ENCODE measurements at places on chromosomes 12 and 14.
A peak's percentile ranks its signal among the peaks of the same experiment; 100 is the strongest.

DNA sequence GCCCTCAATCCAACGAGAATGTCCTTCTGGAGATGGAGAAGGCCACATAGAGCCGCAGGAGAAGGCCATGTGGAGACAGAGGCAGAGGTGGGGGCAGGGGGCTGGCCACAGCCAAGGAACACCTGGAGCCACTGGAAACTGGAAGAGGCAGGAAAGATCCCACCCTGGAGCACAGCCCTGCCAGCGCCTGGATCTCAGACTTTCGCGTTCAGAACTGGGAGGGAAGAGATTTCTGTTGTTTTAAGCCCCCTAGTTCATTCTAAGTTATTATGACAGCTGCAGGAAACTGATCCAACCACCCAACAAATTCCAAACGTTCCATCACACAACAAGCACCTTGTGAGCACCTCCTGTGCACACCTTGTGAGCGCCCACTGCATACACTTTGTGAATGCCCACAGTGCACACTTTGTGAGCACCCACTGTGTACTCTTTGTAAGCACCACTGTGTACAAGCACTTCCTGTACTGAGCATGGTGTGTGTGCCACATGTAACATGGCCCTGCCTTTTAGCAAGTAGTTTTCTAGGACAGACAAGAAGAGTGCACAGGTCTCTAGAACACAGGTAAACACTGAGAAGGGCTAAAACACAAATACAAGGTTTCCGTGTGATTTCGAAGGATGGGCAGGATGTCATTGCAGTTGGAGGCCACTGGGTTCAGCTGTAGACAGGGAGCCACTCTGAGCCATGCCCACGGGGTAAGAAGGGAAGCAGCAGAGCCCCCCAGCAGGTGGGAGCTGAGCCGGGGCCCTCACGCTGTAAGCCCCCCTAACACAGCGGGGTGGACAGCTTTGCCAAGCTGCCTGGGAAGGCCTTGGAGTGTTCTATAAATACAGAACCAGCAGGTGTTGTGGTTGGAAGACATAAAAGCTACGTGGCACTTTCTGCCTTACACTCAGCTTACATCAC lies 15.4 kb downstream of the RIMBP2 start:
- DNase-seq, result no peak

DNA sequence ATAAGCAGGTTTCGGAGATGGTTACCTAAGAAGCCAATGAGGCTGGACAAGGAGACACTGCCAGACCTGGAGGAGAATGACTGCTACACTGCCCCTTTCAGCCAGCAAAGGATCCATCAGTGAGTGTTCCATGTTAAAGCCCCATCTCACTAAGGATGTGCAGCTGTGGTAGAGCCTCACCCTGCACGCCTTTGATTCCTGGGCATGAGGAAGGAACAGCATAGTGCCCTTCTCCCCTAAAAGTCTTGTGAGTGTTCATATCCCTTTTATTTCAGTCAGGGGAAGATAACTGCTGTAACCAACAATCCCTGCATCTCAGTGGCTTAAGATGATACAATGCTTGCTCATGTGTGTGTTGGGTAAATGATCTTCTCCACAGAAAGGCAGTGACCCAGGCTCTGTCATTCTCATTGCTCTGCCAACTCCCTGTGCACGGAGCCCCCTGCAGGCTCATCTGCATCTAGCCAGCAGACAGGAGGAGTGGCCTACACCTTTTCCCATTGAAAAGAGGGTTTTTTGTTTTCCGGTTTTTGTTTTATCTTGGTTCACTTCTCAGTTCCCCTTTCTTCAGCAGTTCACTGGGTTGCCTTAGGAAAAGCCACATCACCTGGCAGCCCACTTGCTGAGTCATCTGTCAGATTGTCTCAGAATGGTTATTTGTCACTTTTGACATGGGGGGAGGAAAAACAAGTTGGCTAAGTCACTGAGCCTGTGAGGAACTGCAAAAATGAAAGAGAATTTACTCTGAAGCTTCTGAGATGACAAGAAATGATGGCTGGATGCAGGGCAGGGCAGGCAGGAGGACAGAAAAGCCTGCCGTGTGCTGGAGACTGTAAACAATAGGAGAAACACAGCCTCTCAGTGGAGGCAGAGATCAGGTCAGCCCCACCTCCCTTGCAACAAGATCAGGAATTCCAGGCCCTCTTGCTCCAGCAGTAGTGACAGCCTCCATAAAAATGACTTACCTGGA lies 193.3 kb downstream of the ANO4 start:
- no peak for DNase-seq

- DNase-seq, result no peak
Observed at GRCh38 chr12:78375461-78375860, 489.1 kb upstream of the SYT1 start.

- no peak for DNase-seq
Observed at GRCh38 chr14:75310295-75311111, 31.9 kb downstream of the FOS start.

GRCh38 chr12:109277899-109278762 lies 31.0 kb downstream of the FOXN4 start:
- DNase-seq, result no peak

DNA sequence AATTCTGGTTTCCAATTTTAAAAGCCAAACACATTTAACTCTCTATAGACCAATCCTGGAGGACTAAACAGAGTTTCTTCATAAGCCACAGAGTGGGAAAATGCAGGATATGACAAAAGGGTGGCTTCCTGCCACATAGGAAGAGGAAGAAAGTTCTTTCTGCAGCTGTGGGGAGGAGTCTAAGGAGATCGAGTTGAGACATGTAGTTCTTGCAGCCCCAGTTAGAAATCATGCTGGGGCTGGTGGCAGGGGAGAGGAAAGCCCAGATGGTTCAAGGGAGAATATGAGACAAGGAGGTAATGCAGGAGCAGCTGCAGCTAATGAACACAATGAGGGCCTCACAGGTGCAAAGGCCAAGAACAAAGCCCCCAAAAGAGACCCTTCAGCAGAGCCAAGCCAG lies 85.0 kb upstream of the ARID2 start:
- DNase-seq, result no peak

GRCh38 chr14:51908086-51908485 lies 47.7 kb downstream of the GNG2 start:
- no peak for DNase-seq

GRCh38 chr14:59055006-59055405 lies 133.5 kb upstream of the DAAM1 start:
- no peak for DNase-seq

DNA sequence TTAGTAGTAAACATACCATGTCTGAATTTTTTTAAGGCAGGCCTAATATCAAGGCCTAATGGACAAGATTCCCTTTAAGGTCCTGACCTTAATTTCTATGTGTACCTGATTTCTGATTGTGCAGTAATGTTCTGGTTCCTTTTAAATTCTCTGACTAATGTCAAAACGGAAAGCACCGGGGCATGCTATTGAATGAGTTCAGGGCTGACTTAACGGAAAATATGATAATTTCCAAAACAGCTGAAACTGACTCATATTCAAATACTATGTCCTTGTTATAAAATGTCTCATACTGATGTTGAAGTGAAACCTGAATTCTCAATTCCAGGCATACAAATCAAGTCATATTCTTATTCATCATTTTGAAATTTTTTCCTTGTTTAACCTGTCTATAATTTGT lies 6.7 kb downstream of the TAS2R43 start:
- DNase-seq, result no peak

GRCh38 chr12:64706306-64706705 lies 52.9 kb downstream of the GNS start:
- DNase-seq, result no peak

GRCh38 chr14:49934646-49935045 lies 41.8 kb downstream of the ARF6 start:
- no peak for DNase-seq

- DNase-seq, result no peak
Observed at GRCh38 chr12:124571556-124571955, 4.1 kb upstream of the NCOR2 start.

- DNase-seq, result no peak
Observed at GRCh38 chr12:121648458-121649028, 20.9 kb downstream of the MORN3 start.

GRCh38 chr12:47767216-47767724 lies 5.8 kb upstream of the SLC48A1 start:
- DNase-seq, result peak; percentile 41

DNA sequence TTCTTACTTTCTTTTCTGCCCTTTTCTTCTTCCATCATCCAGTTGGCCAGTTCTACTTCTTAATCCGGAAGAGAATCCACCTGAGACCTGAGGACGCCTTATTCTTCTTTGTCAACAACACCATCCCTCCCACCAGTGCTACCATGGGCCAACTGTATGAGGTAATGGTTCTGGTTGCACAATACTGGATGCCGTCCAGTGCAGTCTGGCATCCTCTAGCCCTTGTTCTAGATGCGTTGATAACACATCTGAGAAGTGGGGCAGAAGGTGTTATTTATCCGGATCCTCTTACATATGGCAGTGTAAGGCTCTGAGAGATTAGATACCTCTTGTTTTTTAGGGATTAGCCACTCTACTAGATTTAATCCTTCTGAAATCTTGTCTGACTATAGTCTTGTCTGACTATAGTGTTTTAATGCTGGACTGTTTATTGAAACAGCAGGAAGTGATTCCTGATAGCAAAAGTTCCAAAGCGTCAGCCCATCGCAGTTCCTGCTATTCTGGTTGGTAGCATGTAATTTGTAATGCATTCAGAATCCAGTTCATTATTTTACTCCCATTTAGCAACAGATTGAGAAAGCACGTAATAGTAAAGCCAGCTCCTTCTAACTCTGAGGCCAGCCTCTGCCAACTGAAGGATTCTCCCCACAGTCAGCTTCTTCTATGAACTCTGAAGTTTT lies 7.9 kb downstream of the GABARAPL1 start:
- DNase-seq, result no peak

- DNase-seq, result no peak
Observed at GRCh38 chr14:82230748-82231147, 697.1 kb upstream of the SEL1L start.

GRCh38 chr12:16949871-16950667 lies 344.1 kb upstream of the LMO3 start:
- no peak for DNase-seq

DNA sequence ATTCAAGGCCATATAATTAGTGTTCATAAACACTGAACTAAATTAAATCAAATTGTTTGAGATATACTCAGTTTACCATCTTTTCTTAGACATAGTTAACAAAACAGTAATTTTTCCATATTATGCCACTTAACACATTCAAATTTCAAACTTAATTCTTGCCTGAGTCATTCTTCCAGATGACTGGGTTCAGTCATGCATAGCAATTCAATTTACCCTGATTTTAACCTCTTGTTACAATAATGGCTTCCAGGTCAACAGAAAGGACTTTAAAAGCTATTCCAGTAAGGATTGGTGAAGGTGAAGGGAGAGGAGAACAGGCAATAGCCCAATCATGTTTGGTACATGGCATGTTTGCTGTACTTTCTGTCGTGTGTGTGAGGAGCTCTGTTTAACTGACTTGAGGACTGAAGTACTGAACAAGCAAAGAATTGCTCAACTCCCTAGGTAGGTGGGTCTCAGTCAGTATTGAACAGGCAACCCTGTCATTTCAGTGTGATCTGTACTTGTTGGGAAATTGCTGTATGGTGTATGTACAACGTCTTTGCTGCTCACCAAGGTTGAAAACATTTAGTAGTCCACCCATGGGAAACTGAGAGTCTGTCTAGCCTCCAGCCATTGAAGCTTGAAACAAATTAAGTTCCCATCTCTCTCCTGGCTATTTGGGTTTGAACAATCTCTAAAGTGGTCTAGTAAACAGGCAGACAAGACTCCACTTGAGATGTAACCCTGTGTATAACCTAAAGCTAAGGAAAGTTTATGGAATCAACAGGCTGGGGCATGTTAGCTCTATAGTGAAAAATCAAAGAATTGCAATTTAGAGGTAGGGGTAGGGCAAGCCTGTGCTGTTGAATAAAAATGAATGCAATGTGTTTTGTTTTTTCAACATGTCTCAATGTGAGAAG lies 327.2 kb downstream of the BTG1 start:
- no peak for DNase-seq

- no peak for DNase-seq
Observed at GRCh38 chr12:52337054-52337453, 15.9 kb upstream of the KRT83 start.

GRCh38 chr12:79407671-79408622 lies 282.8 kb downstream of the PAWR start:
- DNase-seq, result no peak

- DNase-seq, result no peak
Observed at GRCh38 chr12:76206677-76207072, 122.2 kb upstream of the NAP1L1 start.

DNA sequence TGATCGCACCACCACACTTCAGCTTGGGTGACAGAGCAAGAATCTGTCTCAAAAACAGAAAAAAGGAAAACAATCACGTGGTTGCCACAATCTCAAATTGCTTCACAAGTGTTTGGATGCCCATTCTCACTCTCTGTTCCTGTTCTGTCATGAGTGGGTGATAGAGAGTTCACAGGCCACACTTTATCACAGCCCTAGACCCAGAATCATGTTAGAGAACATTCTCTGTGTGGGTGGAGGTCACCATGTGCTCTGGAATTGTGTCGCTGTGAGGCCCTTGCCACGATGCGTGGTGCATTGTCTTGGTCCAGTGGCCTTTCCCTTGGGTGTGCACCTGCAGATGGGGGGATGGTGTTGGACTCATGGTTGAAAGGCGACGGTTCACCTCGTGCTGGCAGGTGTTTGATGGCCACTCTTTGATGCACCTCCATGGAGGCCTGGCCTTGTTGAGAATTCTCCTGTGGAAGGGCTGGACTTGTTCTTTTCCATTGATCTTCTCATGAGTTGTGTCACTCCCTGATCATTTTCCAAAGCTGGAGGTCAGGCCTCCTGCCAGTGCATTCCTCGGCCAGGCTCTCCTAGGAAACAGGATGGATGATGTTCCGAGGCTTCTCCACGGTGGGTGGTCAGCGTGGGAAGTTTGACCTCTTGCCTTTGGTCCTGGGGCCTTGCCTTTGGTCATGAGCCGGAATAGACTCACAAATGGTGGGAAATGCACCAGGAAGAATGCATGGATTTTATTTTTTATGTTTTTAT lies 91.9 kb downstream of the SLC24A4 start:
- DNase-seq, result no peak

- no peak for DNase-seq
Observed at GRCh38 chr12:68111995-68112394, 47.5 kb downstream of the IFNG start.

DNA sequence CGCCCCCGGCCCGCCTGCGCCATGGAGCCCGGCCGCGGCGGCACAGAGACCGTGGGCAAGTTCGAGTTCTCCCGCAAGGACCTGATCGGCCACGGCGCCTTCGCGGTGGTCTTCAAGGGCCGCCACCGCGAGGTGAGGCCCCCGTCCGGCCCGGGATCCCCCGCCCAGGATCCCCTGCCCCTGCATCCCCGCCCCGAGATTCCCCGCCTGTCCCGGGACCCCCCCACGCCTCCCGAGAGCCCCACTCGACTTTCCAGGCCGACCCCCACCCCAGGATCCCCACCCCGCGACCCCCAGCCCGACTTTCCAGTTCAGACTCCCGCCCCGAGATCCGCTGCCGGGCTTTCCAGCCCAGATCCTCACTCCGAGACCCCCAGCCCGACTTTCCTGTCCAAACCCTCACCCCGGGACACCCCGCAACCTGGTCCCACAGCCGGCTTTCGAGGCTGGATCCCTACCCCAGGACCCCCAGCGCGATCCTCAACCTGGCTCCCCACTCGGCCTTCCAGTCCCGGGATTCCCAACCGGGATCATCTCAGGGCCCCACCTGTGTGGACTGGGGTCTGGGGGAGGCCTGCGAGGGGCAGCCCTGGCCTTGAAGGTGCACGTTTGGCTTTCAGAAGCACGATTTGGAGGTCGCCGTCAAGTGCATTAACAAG lies 688 bp downstream of the ULK1 start:
- no peak for DNase-seq
